ENCODE measurements at places on chromosomes 2 and 18.

DNA sequence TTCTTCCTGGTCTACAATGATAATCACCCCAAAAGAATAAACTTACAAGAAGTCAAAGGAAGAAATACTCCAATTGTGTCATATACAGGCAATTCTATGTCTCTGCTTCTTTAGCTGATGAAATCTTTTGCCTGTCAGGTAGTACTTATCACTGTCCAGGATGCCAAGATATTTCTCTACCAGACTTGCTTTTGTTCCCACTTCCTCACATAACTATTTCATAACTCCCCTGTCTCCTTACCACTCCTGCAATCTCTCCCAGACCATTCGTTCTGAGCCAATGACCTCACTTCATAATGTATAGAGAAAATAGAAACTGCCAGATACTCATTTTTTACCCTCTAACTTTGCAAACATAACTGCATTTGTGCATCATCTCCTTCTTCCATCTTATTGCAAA is 39.1 kb downstream of the HNMT start:
- DNase-seq, result no peak

GRCh38 chr2:214412679-214413078 is 1.8 kb downstream of the VWC2L start:
- no peak for DNase-seq

DNA sequence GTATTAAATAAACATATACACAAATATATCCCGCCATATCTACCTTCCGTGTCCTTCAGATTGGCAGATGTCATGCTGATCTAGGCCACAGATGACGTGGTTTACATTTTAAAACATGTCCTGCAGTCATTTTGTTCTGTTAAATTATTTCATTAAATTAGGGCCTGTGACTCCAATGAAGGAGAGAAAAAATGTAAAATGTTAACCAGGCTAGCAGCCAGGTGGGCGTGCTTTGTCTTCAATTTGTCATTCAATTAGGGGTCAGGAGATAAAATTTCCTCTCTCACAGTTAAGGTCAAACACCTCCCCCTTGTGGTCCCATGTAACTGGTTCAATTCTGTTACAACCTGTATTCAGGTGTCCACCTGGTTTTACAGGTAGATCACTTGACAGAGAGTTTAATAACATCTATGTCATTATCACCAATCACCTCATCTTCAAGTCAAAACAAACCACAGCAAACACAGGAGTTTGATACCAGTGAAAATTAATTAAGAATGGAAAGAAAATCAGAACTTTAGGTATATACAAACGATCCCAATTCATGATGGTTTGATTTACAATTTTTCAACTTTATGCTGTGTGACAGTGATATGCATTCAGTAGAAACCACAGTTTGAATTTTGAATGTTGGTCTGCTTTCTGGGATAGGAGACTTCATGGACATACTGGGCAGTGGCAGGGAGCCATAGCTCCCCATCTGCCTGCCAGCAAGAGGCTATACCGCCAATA is 339.4 kb downstream of the CMPK2 start:
- DNase-seq, result no peak

GRCh38 chr18:57772387-57772799 is 30.7 kb downstream of the ATP8B1 start:
- no peak for DNase-seq

GRCh38 chr2:9206991-9207640 is 504 bp downstream of the ASAP2 start:
- no peak for DNase-seq

GRCh38 chr2:37780387-37780676 is 108.9 kb upstream of the CDC42EP3 start:
- no peak for DNase-seq

DNA sequence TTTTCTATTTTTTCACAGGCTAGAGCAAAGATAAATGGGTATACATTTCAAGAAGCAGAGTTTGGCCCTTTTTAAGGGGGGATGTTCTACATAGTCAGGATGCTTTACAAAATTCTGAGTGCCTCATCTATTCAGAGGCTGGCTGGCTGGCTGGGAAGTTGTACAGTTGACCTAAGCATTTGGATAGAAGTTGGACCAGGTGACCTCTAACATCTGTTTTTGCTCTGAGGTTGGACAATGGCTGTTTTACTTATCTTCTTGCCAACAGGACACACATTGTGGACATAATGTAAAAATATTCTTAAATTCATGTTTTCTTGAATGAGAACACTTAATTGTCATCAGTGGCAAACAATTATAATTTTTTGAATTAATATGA is 205.4 kb downstream of the PTPRM start:
- DNase-seq, result no peak

DNA sequence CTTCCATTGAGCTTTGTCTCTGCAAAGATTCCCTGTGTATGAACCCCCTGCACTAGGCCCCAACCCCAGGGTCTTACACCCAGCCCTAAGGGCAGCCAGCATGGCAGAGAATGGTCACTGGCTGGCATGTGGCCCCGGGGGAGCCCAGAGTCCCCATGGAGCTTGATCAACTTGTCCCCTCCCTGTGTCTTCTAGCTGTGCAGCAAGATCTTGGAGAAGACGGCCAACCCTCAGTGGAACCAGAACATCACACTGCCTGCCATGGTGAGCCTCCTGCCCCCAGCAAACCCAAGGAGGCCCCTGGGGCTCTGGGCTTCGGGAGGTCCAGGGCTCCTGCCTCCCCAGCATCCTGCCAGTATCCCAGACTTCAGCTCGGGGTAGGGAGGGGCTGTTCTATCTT is 81.5 kb downstream of the DYSF start:
- no peak for DNase-seq

- DNase-seq, result no peak
These were observed 583.3 kb downstream of the SATB2 start for GRCh38 chr2:198874472-198874858.

DNA sequence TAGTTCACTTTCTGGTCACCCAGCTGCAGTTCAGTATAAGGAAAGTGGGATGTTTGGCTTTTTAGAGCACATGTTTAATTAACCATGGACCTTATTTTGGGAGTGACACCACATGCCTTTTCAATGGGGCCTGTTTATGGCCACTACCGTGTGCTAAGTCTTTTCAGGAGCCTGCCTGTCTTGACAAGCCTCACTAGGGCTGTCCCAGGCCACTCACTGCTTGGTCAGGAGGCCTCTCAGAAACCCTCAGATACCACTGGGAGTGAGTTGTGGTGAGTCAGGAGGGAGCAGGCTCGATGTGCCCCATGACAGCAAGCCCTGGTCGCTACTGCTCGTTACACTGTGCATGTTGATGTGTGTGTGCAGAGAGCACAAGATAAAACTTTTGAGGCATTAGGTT is 123.0 kb downstream of the MAP4K4 start:
- no peak for DNase-seq

DNA sequence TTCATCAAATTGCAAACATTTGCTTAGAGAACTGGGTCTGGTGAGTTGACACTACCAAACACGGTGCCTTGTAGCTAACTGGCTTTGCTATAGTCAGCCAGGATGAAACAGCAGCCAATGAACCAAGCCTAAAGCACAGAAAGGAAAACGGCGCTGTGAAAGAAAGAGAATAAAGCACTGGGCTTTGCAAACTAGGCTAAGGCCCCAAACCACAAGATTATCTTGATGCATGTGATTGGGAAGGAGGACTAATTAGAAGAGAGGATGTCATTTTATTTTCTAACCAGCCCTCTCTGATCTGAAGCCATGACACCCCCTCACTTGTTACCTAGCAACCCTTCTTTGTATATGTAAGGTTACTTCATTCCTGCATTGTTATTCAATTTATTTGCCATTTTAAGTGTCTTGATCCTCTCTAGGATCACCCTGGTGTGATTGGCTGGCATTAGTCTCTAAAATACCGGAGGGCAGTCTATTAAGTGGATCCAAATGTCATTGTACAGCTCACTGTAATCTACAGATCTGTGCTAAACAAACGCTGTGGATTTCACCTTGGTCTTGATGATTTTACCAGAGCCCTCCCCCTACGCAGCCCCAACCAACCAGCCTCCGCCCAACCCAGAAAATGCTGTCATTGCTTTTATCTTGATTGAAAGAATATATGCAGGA is 395.4 kb upstream of the ACVR2A start:
- peak; percentile 65 for DNase-seq

DNA sequence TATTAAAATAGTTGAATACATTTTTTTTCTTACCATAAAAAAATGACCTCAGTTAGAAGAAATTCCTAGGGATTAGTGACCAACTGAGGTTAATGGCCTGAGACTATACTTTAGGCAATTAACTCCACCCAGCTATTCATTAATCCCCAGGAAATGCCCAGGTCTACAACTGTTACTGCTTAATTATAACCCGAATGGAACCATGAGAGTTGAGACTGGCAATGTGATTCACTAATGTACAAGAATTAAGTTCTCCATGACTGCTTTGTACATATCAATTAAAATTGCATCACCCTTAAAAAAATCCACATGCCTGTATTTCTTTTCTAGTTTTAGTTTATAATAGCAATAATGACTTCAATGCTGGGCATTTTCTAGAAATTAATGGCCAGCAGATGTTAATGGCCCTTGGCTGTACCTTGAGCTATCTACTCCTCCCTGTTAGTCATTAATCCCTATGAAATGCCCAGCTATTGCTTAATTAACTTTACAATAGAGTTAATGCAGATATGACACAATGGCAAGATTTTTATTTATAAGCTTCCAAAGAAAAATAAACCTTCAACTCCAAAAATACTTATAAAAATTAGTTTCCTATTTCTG is 44.1 kb downstream of the ERBB4 start:
- DNase-seq, result no peak

DNA sequence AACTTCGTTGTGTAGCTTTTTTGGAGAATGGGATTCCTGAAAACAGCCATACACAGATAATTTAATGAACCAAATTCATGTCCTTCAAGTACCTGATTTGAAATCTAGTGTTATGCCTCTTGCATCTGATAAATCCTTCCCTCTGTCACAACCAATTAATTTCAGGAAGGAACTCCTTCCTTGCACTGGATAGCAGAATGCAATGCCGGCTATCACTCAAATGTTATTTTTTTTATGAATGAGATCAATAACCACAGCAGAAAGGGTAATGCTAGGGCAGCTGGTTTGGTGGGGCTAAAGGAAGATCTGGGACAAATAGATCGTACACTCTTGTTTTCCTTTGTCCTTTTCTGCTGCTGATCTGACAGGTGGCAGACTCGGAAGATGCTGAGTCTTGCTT is 899.5 kb upstream of the GYPC start:
- DNase-seq, result no peak

DNA sequence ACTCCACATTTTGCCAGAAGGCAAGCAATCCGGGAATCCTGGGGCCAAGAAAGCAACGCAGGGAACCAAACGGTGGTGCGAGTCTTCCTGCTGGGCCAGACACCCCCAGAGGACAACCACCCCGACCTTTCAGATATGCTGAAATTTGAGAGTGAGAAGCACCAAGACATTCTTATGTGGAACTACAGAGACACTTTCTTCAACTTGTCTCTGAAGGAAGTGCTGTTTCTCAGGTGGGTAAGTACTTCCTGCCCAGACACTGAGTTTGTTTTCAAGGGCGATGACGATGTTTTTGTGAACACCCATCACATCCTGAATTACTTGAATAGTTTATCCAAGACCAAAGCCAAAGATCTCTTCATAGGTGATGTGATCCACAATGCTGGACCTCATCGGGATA is 26.8 kb downstream of the B3GNT2 start:
- DNase-seq, result peak; percentile 59

GRCh38 chr2:175220075-175220474 is 38.6 kb upstream of the ATP5MC3 start:
- DNase-seq, result no peak

- no peak for DNase-seq
These were observed 245.0 kb upstream of the MGAT5 start for GRCh38 chr2:134008837-134009236.

GRCh38 chr2:28818053-28818452 is 7.4 kb downstream of the SPDYA start:
- DNase-seq, result no peak

- no peak for DNase-seq
These were observed 83.9 kb downstream of the ITSN2 start for GRCh38 chr2:24276349-24276899.

DNA sequence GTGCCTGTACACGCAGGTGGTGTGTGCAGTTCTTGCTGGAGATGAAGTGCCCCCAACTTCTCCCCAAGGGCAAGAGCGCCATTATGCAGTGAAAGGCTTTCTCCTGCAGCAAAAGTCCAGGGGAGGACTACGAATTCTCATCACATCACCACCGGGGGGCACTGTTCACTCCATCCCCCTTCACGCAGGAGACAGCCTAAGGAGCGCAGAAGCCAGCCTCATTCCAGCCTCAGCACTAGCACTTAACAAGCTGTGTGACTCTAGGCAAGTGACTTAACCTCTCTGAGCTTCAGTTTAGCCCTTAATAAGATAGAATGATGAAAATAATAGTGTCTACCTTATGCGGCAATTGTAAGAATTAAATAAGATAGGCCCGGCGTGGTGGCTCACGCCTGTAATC is 32.3 kb downstream of the DNMT3A start:
- peak; percentile 70 for DNase-seq

- no peak for DNase-seq
These were observed 156.9 kb upstream of the SOX11 start for GRCh38 chr2:5535301-5535700.

- no peak for DNase-seq
These were observed 264.9 kb downstream of the MREG start for GRCh38 chr2:215748446-215748845.

GRCh38 chr18:79200546-79201268 is 131.5 kb downstream of the ATP9B start:
- no peak for DNase-seq

DNA sequence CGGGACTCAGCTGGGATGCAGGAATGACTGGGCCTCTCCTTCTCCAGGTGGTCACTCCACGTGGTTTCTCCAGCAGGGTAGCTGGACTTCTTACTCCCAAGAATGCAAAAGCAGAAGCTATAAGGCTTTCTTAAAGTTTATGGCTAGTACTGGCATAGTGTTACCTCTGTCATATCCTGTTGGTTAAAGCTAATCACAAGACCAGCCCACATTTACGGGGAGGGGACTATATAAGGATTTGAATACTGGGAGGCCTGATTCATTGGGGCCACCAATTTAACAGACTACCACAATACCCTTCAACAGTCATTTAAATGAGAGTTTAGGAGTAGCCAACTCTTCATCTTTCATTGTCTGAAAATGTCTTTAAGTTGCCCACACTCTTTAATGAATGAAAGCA is 94.4 kb upstream of the TSPYL6 start:
- DNase-seq, result no peak

- no peak for DNase-seq
These were observed 7.0 kb downstream of the CTIF start for GRCh38 chr18:48545757-48546321.

DNA sequence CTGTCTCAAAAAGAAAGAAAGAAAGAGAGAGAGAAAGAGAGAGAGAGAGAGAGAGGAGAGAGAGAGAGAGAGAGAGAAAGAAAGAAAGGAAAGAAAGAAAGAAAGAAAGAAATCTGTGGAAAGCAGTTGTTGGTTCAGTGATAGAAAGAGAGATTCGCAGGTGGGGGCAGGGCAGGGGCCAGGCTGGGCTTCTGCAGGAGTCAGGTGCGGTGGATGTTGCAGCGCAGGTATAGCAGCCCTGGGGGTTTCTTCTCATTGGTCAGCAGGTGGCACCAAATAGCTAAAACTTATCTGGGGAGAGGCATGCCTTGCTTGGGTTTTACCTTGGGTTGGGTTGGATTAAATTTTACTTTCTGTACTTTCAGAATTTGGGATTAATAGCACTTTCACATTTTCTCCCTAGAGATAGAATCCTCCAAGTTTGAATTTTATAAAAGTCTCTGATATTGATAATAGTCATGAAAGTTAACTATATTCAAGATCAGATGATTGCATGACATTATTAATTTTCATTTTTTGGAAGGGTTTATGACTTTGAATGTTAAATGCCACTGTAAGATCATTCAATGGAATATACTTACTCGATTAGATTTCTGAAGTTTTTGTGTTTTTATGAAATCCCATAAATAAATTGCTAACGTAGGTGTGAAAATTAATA is 66.6 kb downstream of the SPTBN1 start:
- peak; percentile 84 for DNase-seq

Data from CD4-positive, alpha-beta T cell treated with Interleukin-10 for 1 hour (primary cell).